ENCODE measurements at places on chromosomes 13 and 19.

DNA sequence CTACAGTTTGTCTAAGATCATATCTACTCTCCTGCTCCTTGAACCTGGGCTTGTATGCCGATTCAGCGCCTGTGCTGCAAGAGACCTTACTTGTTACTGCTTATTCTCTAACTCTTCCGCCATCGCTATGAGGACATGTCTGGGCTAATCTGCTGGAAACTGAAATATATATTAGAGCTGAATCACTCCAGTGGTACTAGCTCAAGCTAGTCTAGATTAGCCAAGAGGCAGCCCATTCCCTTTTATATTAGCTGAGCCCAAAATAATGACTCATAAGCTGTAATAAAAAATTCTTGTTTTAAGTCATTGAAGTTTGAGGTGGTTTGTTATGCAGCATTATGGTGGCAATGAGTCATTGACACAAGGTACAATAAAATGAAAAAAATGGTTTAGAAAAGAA lies 52.8 kb downstream of the SLC6A16 start:
- no peak for DNase-seq

GRCh38 chr13:98765996-98766519 lies 13.6 kb upstream of the SLC15A1 start:
- DNase-seq, result no peak

DNA sequence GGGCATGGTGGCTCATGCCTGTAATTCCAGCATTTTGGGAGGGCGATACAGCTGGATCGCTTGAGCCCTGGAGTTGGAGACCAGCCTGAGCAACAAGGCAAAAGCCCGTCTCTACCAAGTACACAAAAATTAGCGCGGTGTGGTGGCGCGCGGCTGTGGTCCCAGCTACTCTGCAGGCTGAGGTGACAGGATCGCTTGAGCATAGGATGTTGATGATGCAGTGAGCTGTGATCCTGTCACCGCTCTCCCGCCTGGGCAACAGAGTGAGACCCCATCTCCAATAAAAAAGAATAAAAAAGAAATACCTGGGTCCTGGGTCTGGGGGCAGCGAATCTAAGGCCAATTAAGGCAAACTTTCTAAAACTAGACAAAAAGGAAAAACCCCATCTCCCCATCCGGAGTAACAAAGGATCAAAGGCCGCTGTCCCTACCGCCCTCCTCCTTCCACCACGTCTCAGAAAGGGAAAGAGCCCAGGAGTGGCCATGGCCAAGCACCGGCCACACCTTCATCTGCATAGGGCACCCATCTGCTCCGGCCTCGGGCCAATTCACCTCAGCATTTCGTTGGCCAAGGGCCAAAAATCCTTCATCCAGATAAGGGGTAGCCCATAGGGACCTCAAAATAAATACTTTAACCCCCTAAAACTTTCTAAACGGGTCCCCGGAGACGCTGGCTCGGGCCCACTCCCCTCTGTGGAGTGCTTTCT lies 851 bp downstream of the ZNF320 start:
- DNase-seq, result peak; percentile 22

- no peak for DNase-seq
Observed at GRCh38 chr19:38062959-38063761, 156.2 kb downstream of the SIPA1L3 start.

- no peak for DNase-seq
Observed at GRCh38 chr13:35909837-35910540, 221.2 kb downstream of the DCLK1 start.

DNA sequence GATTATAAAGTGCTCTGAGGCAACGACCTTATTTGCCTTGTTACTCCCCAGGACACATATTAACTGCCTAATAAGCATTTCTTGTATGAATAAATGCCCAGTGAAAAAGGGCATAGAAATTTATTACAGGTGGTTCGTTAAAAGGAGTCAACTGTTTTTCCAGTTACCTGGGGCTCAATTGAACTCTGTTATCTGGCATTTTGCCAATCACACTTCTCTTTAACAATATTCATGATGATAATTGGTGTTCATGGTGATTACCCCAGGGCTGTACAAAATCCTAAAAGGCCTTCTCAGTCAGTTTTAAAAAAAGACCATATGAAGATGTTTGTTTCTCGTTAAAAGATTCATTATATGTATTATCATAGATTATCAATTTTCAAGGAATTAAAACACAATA lies 57.1 kb downstream of the KL start:
- no peak for DNase-seq

DNA sequence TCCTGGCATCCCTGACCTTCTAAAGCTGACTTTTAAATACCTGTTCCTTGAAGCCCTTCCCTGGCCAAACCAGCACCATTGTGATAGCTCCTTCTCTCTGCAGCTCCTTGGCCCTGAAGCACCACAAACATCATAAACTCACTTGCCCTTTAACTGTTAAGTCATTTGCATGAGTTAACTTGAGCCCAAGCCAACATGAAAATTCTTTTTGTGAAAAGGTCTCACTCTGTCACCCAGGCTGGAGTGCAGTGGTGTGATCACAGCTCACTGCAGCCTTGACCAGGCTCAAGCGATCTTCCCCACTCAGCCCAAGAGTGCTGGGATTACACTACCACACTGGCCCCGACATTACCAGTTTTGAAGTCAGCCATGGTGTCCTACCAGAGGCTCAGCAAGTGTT lies 87.8 kb downstream of the ZIC5 start:
- DNase-seq, result no peak

- peak; percentile 65 for DNase-seq
Observed at GRCh38 chr19:42254089-42254849, 659 bp downstream of the ERF start.

DNA sequence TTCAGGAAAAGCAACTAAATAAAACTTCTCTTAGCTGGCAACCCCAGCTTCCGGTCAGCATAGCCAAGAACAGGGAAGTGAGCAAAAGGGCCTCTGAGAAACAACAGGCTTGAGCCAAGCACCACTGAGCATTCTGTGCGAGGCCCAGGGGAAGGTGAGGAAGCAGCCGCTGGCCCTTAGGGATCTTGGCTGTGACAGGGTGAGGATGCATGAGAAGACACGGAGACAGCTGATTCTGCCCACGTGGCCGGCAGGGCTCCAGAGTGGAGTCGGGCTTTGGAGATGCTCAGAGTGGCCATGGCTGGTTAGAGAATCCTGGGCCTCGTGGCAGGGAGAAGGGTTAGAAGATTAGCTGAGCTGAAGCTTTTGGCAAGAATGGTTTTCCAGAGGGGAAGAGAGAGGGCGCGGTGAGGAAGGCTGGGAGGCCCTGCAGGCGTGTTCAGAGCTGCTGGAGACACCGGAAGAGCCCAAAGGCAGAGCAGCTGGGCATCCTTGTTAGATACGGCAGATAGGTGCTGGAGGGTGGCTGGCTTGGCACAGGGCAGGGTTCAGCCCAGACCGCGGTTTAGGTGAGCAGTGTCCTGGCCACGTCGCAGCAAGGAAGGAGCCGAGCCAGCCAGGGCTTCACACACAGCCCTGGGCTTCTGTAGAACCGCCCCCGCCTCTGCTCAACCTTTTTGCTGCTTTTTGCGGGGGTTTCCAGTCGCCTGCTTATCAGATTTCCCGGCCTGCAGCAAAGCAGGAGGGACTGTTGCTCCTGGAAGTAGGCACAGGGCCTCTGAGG lies 17.3 kb downstream of the UPF1 start:
- DNase-seq, result no peak

DNA sequence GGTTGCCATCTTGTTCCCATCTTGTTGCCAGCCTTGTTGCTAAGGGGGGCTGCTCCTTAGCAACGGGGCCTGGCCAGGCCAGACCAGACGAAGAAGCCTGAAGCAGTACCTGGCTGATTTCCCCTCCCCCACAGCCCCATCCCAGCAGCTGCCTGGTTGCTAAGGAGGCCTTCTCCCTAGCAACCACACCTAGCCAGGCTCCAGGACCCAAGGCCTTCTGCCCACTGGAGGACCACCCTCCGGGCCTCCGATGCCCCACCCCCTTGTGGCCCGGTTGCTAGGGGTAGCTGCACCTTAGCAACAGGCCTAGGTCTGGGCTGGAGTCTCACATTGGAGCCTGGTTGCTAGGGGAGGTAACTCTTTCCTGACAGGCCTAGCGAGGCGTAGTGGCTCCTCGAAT lies 3.9 kb downstream of the PRRG2 start:
- no peak for DNase-seq

GRCh38 chr13:66074018-66074615 lies 1156.0 kb downstream of the PCDH9 start:
- no peak for DNase-seq

DNA sequence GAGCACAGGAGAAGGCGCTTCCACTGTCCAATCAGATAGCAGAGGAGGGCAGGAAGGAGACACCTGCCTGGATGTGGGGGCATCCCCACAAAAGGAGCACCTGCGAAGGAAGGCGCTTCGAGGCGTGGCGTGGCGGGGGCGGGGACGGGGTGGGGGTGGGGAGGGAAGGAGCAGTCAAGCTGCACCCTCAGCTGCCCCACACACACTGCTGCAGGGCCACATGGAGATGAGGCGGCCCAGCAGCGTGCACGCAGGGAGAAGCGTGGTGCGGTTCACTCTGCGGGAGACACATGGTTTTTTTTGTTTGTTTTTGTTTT lies 21.4 kb downstream of the ANKRD27 start:
- DNase-seq, result no peak

DNA sequence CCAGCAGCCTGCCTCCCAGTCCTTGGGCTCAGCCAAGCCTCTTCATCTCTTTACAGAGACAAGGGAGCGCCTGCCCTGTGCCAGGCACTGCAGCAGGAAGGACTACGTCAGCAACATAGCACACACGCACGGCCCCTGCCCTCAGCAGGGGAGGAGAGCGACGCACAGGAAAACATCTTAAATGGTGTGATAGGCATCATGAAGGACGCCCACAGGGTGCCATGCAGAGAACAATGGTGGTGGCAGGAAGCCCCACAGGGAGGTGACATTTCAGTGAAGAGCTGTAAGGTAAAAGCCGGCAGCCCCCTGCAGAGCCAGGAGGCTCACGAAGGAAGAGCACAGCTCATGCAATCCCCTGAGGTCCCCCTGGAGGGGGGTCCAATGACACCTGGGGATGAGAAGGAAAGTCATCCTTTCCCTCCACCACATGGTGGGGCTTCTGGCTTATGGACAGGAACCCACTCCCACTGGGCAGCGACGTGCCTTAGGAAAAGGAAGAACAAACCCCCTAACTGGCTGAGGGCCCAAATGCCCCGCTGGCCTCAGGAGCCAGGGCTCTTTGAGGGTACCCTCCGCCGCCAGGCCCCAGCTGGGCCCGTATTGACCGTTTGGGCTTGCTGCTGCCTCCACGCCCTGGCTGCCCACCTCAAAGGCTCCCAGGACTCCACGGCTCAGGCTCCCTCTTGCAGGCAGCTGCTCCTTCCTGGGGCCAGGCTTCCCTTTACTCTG lies 37.3 kb upstream of the C13orf42 start:
- no peak for DNase-seq

- DNase-seq, result no peak
Observed at GRCh38 chr19:44576843-44577565, 36.4 kb upstream of the IGSF23 start.

DNA sequence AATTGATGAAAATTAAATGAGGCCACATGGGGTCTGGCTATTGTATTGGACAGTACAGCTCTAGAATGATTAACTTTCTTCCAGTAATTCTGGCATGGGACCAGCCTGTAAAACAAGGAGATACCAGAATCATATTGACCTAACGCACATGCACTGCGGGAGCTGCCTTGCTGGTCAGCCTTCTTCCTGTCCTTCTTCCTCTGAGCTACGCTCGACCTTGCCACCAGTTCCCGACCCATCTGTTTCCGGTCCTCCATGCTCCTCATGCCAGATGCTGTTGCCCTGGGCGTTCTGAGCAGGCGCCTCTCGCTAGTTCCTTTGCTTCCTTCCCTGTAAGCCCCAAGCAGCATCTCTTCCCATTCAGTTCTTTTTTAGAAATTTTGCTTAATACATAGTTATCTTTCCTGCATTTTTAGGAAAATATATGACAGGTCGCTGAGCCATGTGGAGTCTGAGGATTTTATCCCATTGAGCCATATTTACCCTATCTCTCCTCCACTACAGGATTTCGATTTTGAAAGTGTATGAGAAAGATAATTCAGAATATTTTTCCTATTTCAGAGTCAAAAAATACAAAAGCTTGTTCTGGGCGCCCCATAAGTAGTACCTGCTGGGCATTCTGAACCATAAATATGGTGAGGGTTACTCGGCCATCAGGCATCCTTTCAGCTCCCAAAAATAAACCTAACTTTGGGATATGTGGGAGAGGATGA lies 38.6 kb downstream of the TNFRSF19 start:
- no peak for DNase-seq

DNA sequence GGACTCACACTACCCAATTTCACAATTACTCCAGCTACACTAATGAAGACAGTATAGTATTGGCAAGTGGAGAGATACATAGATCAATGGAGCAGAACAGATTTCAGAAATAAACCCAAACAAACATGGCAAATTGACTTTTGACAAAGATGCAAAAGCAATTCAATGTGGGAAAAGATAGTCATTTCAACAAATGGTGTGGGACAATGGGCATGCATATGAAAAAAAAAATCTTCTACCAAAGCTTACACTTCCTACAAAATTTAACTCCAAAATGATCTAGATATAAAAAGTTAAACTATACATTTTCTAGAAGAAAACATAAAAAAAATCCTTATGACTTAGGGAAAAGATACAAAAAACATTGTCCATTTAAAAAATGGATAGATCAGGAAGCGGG lies 2.7 kb upstream of the IGFL4 start:
- no peak for DNase-seq

GRCh38 chr19:22595918-22596341 lies 38.2 kb upstream of the ZNF492 start:
- DNase-seq, result no peak

DNA sequence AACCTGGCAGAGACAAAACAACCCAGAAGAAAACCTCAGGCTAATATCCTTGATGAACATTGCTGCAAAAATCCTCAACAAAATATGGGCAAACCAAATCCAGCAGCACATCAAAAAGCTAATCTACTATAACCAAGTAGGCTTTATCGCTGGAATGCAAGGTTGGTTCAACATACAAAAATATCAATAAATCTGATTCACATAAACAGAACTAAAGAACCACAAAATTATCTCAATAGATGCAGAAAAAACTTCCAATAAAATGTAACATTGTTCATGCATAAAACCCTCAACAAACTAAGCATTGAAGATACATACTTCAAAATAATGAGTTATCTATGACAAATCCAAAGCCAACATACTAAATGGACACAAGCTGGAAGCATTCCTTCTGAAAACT lies 8.8 kb downstream of the ZNF724 start:
- DNase-seq, result no peak

- DNase-seq, result no peak
Observed at GRCh38 chr19:12727745-12728433, 4.2 kb upstream of the TNPO2 start.

- DNase-seq, result no peak
Observed at GRCh38 chr19:31430381-31430780, 81.1 kb upstream of the TSHZ3 start.

- DNase-seq, result no peak
Observed at GRCh38 chr13:34522808-34523207, 419.3 kb upstream of the NBEA start.

GRCh38 chr19:3359919-3360420 lies 6.4 kb upstream of the NFIC start:
- no peak for DNase-seq

- DNase-seq, result no peak
Observed at GRCh38 chr19:2207991-2208860, 27.9 kb downstream of the PLEKHJ1 start.

GRCh38 chr13:113001241-113002140 lies 32.5 kb downstream of the MCF2L start:
- no peak for DNase-seq

GRCh38 chr13:27959976-27960361 lies 9.1 kb downstream of the CDX2 start:
- DNase-seq, result no peak
